ENCODE measurements at places on chromosomes 3 and 15. TPM values are rescaled to one million over a fixed set of nuclear protein-coding genes. Genes with fewer than 3 reads are reported as not detected.

Gene TMF1
- 45.1 TPM for total RNA-seq

Gene FEZF2
- not detected for total RNA-seq

Gene EIF2A
- total RNA-seq: 147 TPM

Gene IL12A
- total RNA-seq: 0.64 TPM

Gene CLDN18
- total RNA-seq: not detected

Gene ERICH6
- 0.43 TPM for total RNA-seq

Gene RARB
- 21.6 TPM for total RNA-seq

Gene NMNAT3
- 0.86 TPM for total RNA-seq

Gene ROPN1B
- not detected for total RNA-seq

Gene PCOLCE2
- under 0.01 TPM for total RNA-seq

Gene GXYLT2
- total RNA-seq: 18.1 TPM

Gene ATP13A5
- not detected for total RNA-seq

Gene HSPBAP1
- total RNA-seq: 6.4 TPM

Gene GOLGA6A
- total RNA-seq: not detected

Gene CYP1A1
- not detected for total RNA-seq

Gene CELF6
- not detected for total RNA-seq

Gene ACKR2
- total RNA-seq: not detected

Gene VEPH1
- 10.3 TPM for total RNA-seq

Gene NRROS
- 0.32 TPM for total RNA-seq

Gene HEMK1
- total RNA-seq: 10.0 TPM

Gene MTFMT
- 30.7 TPM for total RNA-seq
